Heart right ventricle (tissue), 16 donors: ENCODE measurements at places on chromosomes 16 and 17. TPM values are rescaled to one million over a fixed set of nuclear protein-coding genes. Genes with fewer than 3 reads are reported as not detected.
A peak's percentile ranks its signal among the peaks of the same experiment; 100 is the strongest.

GRCh38 chr16:6684076-6684673, 648.5 kb upstream of the RBFOX1 start:
- no peak for DNase-seq

GRCh38 chr17:17694169-17695081, 13.2 kb downstream of the RAI1 start:
- DNase-seq = peak; percentile 71

DNA sequence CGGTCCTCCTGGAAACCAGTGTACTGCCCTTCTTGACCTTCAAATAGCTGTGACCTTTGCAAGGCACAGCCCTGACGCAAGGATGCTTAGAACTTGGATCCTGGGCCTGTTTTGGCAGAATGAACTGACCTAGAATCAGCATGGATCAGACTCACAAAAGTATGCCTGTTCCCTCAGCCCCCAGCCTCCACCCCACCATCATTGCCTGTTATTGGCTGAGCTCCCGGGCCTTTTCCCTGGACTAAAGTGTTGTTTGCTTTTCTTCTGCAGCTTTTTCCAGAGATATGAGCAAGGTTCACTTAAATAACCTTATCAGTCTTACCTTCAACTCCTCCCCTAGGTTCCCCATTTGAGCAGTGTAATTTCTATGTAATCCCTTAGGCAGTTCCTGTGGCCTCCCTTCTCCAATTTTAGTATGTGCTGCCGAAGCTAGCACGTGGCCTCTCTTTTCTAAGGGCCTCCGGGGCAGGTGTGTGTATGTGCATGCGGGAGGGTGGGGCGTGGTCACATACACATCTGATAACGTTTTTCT, 347.4 kb downstream of the MAF start:
- no peak for DNase-seq

GRCh38 chr17:32558997-32559650, 72.3 kb downstream of the CDK5R1 start:
- DNase-seq = no peak

GRCh38 chr16:63983401-63983800, 1138.5 kb downstream of the CDH11 start:
- no peak for DNase-seq

DNA sequence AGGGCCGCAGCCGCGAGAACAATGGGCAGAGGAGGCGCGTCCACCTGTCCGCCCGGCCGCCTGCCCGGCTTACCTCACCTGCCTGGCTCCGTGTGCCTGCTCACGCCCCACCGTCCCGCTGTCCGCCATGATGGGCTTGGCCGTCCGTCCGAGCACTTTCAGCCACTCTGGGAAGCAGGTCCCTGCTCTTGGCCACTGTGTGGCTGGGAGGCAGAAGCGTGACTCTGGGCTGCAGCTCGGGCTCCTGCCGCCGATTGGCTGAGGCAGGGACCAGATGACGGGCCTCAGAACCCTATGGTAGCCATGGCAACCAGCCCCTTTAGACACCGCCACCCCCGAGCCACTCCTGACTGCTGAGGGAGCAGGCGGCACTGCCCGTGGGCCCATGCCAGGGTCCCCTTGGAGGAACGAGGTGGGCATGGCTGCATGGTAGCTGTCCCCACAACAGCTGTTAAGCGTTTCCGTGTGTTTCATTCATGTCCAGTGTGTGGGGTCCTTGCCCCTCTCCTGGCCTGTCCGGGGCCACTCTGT, 8.9 kb upstream of the AXIN1 start:
- DNase-seq = no peak

ZG16B gene
- not detected for total RNA-seq

GRCh38 chr17:57856792-57857620, 7.2 kb upstream of the MRPS23 start:
- DNase-seq = no peak

DNA sequence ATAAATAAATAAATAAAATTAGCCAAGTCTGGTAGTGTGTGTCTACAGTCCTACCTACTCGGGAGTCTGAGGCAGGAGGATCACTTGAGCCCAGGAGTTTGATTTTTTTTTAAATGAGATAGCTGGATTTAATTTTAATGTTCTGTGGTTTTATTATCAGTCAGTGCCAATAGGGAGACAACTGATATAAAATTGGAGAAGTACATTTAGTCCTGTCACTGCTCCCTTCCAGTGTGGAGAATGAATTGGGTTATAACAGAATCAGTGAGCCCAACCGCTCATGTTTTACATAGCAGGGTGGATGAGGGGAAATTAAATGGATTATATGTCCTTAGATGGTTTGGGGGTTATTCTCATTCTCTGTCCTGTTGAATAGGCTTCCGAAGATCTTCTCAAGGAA, 6.2 kb downstream of the NME1 start:
- DNase-seq = no peak

VAT1L gene
- total RNA-seq = 31.9 TPM

- DNase-seq = peak; percentile 55
Observed at GRCh38 chr17:20116683-20117309, 107.6 kb downstream of the SPECC1 start.

GCGR gene
- not detected for total RNA-seq

ZFPM1 gene
- 6.0 TPM for total RNA-seq

- DNase-seq = no peak
Observed at GRCh38 chr16:84156342-84156784, 11.3 kb downstream of the DNAAF1 start.

- no peak for DNase-seq
Observed at GRCh38 chr16:12002447-12003006, 26.0 kb downstream of the SNX29 start.

DNA sequence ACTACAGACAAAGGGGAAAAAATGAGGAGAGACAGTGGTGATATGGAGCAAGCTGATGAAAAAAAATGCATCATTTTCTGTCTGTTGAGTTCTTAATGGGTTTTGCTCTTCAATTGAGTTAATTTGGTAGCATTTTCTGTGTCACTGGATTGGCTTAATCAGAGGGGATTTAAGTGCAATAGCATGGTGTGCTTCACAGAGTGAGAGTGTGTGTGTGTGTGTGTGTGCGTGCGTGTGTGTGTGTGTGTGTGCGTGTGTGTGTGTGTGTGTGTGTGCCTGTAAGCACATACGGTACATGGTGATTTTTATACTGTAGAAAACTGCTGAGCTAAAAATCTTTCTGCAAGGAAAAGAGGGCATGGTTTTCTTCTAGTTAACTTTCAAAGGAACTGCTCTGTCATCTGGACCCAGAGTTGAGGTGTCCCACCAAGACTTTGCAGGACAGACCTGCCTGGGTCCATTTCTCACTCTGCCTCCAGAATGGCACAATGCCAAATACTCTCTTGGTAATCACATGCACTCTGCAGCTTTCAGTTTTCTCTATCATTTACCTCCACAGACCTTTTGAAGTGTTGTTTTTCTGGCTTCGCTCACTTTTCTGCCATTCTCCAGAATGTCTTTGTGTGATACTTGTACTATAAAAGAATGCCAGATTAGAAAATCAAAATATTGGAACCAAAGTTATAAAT, 952.6 kb upstream of the SOX9 start:
- DNase-seq = no peak

NLE1 gene
- total RNA-seq = 2.7 TPM

DNA sequence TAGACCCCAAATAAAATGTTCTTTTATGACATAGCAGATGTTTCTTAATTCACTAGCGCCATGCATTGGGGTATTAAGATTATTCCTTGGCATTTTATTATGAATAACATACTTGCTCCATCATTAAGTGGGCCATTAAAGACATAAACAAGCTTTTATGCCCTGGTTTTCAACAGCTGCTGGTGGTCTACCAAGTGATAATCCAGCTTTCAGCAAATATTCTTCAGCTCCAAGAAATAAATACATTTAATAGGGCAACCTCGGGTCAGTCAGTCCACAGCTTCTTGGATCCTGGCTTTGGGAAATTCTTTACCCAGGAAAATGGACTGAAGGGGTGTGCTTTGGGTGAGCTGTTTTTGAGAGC, 217.3 kb upstream of the IRX3 start:
- no peak for DNase-seq

DNA sequence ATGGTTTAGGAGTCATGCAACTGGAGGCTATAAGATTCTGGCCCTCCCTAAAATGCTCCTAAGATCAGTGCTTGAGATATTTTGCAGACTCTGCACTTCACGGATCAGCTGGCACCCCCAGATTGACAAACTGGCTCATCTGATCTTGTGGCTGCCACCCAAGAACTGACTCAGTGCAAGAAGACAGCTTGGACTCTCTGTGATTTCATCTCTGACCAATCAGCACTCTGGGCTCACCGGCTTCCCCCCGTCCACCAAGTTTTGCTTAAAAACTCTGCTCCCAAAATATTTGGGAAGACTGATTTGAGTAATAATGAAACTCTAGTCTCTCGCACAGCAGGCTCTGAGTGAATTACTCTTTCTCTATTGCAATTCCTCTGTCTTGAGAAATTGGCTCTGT, 26.3 kb upstream of the CCL2 start:
- no peak for DNase-seq

DNA sequence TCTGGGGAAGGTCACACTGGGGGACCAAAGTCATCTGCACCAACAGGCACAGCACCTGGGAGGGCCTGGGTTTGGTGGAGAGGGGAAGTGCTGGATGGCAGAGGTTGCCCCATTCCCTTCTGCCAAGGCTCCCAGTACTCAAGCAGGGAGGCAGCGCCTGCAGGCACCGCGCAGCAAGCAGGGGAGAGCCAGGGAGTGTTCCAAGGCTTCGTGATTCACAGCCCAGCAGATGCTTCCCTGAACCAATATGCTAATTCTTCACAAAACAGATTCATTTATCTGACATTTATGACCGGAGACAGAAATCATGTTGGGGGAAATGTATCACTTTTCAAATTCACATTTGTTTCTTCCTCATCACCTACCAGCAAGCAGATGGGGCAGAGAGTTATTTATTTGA, 13.4 kb upstream of the CDH5 start:
- DNase-seq = no peak

TBC1D3I gene
- not detected for total RNA-seq

- DNase-seq = no peak
Observed at GRCh38 chr17:71978435-71978834, 142.4 kb upstream of the SOX9 start.

TBC1D3 gene
- not detected for total RNA-seq

DNA sequence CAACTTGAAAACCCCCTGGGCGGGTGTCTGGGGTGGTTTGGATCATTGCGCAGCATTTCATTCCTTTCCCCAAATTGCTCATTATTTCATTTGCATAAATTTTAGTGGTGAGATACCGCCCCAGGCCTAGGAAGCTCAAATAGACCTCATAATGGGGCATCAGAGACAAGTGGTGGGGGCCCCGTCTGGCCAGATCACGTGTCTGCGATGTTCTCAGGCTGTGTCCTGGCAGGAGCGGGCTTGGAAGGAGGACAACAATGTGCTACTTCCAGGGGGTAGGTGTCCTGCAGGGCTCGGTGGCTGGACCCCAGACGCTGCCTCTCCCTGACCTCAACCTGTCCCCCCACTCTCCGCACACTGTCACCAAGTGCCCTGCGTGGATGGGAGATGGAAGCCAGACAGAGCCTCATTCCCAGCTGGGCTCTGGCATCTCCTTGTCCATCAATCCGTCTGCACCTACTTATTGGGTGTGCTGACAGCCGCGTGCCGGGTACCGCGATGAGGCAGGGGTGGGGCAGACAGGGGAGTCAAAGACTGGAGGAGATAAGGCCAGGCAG, 116.9 kb downstream of the NTN1 start:
- peak; percentile 75 for DNase-seq

- no peak for DNase-seq
Observed at GRCh38 chr16:85730186-85730465, 20.8 kb downstream of the C16orf74 start.

GRCh38 chr17:49596613-49597244, 21.1 kb downstream of the NXPH3 start:
- no peak for DNase-seq

DNA sequence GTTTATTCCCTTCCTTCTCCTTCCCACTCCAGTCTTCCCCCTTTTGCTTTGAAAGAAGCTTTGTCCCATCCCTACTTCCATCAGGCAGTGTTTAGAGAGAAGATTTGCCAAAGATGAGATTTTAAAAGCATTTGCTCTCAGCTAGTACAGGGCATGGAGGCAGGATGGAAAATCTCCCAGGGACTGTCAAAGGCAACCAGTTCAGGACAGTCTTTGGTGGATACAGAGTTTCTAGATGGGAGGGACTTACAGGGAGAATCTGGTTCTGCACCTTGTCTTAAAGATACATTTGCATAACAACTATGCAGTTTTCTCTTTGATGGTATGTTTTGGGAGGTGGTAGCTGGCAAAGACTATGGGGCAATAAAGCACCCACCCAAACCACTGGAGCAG, 26.2 kb downstream of the CHD9 start:
- DNase-seq = no peak

LRRC45 gene
- 3.2 TPM for total RNA-seq

- DNase-seq = no peak
Observed at GRCh38 chr16:57252148-57252721, 7.2 kb downstream of the ARL2BP start.

DNA sequence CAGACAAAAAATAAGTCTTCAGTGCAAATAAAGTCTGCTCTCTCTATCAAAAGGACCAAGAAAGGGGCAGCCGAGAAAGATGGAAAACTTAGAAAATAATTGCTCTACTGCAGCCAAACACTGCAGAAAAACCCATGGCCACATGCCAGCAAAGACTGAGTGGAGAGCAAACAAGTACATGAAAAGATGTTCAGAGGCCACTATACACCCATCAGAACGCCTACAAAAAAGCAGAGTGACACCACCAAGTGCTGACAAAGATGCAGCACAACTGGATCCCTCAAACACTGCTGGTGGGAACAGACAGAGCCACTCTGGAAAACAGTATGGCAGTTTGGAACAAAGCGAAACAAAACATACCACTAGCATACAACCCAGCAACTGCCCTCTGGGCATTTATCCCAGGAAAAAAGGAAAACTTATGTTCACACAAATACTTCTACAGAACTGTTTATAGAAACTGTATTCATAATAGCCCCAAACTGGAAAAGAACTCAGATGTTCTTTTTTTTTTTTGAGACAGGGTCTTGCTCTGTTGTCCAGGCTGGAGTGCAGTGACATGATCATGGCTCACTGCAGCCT, 36.7 kb downstream of the KIAA0753 start:
- DNase-seq = peak; percentile 19

DNA sequence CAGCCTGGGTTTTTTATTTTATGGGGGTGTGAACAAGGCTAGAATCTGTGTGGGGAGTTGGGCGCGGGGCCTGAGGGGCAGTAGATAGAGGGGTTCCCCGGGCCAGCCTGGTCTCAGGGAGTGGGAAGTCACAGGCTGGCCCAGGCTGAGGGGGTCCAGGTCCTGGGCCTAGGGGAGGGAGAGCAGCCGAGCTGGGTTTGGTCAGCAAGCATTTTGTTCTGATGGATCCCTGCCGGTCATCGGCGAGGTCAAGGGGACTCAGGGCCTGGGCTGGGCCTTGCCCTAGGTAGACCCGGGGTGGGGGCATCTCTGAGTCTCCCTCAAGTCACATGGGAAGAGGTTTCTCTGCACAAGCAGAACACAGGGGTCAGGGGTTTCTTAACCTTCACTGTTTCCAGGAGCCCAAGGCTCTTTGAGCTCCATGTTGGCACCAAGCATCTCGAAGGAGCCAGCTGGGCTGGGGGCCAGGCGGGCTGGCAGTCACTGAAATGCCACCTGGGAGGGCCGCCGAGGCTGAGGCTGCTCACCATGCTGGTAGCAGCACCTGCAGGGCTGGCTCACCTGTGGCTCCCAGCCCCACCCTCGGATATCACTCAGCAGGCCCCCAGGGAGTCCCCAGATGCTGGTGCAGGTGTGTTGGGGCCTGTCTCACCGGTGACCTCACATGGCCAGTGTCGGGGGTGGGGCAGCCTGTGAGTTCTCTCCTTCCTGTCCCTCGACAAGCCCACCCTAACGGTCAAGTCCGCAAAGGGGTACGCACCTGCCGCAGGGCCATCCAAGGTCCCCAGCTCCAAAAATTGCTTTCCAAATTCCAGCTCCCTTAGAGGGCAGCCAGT, 41.0 kb downstream of the SLC7A5 start:
- no peak for DNase-seq

GRCh38 chr16:3645504-3646347, 8.8 kb upstream of the DNASE1 start:
- no peak for DNase-seq
